ENCODE measurements at places on chromosomes 2 and 18.

GRCh38 chr18:70139138-70139537, 66.3 kb downstream of the RTTN start:
- peak; percentile 51 for DNase-seq

DNA sequence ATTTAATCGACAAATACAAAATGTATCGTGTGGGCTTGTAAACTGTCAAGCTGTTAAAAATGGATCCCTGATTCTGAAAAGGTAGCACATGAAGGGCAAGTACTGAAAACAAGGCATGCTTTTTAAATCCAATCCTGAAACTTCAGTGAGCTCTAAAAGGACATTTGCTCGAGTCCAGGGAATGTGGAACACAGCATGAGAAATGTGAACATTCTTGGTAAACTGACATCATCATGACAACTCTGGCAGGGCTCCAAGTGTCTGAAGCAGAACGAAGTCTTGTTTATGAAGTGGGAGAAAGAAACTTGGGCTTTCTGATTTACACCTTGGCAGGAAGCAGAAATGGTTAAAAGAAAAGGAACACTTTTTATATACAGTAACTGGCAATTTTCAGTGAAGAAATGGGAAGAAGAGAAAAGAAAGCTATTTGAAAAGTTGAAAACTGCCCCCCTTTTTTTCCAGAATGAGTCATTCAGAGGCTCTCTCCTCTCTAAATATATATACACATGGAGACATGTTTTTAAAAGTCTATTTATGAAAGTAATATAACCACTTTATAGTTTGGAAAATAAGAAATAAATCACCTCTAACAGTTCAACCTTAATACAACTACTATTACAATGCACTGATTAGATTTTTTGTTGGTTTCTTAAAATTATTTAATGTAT, 120.8 kb downstream of the GAREM1 start:
- peak; percentile 78 for DNase-seq

DNA sequence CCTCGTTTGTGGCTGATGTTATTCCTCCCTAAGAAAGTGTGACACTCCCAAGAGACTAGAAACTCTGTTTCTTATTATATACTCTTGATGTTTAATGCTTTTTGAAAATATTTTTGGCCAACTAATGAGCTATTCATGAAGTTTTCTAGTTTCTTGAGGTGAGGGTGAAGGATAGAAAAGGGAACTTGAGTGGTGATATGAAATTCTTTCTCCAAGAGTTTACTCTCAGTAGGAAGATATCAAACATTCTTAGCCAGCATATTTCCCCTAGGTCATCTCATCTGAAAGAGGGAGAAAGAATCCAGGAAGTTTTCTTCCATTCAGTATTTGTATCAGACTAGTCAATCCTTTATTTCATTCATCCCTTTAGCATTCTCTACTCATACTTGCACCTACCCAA, 95.7 kb downstream of the MAP3K20 start:
- DNase-seq: no peak

GRCh38 chr18:59448546-59448945, 89.5 kb upstream of the LMAN1 start:
- no peak for DNase-seq

DNA sequence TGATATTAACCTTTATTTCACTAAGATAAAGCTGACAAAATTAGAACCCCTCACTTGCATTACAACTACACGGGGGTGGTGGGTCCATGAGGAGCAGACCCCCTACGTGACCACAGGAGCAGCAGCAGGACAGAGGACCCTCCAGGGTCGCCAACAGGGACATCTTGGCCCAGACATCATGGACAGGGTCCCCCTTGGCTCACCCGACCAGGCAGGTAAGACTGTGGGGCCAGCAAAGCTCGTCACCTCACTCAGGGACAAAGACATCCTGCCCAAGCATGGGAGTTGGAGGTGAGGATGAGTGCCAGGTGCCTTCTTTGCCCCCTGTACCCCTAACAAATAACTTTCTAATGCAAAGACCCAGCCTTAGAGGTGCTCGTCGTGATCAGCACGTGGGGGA, 111.3 kb upstream of the RAB6C start:
- DNase-seq: no peak

- DNase-seq: no peak
These were observed 60.2 kb downstream of the RND3 start for GRCh38 chr2:150427298-150427697.

- no peak for DNase-seq
These were observed 14.8 kb downstream of the ERBB4 start for GRCh38 chr2:212523756-212524155.

DNA sequence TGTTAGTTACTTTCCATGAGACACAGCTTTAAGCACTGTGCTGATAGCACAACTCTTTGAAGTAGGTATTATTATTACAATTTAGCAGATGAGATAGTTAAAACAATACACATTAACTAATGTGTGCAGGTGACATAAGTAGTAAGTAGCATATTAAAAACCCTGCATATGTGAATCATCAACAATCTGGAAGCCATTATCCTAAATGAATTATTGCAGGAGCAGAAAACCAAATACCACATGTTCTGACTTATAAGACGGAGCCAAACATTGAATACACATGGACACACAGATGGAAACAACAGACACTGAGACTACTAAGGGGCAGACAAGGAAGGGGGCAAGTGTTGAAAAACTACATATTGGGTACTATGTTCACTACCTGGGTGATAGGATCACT, 300.3 kb upstream of the GULP1 start:
- DNase-seq: no peak

DNA sequence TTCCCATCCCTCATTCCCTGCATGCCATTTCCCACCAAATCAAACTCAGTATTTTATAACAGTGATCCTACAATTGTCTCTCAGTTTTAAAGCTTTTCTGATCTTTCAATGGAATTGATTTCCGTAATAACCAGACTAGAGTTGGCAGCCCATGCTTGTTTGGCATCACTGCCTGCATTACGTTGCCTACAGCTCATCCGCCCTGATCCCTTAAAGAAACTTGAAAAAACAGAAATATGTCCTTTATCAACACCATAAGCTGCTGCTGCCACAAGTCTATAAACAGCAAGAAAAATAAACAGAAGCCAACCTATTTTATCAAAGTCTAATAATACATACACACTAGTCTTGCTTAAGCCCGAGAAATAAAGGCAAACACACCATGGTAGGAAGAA, 331.0 kb downstream of the METTL4 start:
- no peak for DNase-seq

DNA sequence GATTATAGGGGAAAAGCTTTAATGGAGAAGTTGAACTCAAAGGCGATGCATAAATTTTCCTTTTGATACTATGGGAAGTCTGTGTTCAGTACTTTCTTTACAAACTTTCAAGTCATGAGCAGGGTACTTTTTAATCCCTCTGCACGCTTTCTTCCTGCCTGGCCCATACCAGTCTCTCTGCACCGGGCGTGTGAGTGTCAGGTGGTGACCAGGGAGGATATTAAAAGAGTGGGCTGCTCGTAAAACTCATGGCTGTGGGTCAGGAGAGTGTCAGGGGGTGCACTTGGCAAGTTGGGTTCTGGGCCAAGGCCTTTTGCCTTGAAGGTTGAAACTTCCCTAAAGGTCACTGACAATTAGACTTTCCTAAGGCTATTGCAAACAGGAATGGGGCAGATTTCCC, 367.8 kb downstream of the GPD2 start:
- no peak for DNase-seq

GRCh38 chr18:13582178-13582670, 144.1 kb downstream of the FAM210A start:
- DNase-seq: peak; percentile 29

- no peak for DNase-seq
These were observed 251.1 kb upstream of the TRIB2 start for GRCh38 chr2:12465631-12466135.

DNA sequence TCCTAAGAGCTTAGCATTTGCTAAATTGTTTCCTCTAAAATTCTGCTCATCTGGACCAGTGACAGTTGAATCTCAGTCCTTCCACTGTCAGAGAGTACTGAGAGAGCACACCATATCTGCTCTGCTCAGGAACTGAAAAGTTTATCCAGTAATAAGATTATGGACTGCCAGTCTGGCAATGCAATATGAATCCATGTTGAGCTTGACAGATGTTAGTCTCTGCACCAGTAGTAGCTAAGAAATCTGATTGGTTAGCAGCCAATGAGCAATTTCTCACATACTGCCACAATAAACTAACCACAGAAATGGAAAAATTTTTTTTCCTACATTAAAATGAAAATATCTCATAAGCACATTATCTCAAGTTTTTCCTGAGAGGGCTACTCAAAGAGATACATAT, 2.3 kb downstream of the PRKD3 start:
- no peak for DNase-seq

DNA sequence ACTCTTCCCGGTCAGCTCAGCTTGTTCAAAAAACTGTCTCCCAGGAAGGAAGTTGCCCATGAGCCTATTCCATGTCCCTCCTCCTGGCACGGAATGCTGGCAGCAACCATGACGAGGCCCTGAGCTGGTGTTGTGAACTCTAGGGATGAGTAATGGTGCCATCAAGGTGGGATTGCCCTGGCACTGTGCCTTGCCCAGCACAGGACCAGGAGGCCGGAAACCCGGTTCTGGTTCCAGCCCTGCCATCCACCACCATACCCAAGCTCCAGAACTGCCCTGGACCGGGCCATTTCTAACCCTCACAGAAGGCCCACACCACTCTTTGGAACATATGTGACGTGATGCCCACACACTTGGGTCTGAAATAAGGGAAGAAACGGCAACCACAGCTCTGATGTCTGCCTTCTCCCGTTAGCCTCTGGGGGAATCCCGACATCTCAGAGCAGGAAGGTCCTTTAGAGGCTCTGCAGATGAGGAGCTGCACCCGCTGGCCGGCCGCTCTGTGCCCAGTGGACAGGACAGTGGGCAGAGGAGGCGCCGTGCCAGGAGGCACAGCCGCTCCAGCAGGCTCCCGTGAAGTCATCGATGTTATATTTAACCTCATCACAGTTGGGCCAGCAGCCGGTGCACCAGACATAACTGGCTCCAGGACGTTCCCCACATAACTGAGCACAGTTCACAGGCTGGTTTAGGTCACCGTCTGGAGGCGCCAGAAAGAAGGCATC, 462.1 kb upstream of the ID2 start:
- DNase-seq: no peak

DNA sequence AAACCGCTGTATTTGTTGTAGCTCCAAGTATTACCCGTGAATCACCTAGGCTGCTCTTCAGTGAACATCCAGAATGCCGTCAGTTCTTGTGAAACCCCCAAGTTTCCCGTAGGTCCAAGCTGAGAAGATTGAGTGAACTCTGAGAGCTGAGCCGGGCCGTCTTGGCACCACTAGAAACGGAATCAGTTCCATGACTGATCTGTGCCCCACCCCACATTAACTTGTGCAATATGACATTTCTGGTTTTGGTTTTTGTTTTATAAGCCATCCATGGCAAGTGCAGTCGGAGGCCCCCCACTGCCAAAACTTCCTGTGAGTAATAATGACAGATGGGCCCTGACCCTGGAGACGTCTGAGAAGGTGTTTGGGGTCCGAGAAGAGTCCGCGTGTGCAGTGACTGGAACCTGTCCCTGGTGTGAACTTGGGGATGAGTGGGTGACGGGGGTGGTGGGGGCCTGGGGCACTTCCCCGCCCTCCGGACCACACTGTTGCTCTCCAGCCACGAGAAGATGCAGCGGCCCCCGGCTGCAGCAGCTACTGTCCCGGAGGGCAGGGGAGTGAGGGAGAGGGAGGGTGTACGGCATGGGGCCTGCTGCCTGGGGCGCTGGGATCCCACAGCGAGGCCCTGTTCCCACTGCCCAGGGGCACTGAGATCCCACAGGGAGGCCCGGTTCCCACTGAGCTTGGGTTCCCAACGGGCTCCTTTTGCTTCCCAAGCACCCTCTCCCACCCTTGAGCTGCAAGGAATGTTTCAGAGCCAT, 26.5 kb downstream of the NFATC1 start:
- no peak for DNase-seq

- no peak for DNase-seq
These were observed at the start of gene FIGLA for GRCh38 chr2:70790136-70790828. Gene FIGLA (minus strand): TSS chr2:70790643. CDS start chr2:70790638, 5 bp downstream.

- no peak for DNase-seq
These were observed 18.8 kb downstream of the NCOA1 start for GRCh38 chr2:24509840-24510239.

DNA sequence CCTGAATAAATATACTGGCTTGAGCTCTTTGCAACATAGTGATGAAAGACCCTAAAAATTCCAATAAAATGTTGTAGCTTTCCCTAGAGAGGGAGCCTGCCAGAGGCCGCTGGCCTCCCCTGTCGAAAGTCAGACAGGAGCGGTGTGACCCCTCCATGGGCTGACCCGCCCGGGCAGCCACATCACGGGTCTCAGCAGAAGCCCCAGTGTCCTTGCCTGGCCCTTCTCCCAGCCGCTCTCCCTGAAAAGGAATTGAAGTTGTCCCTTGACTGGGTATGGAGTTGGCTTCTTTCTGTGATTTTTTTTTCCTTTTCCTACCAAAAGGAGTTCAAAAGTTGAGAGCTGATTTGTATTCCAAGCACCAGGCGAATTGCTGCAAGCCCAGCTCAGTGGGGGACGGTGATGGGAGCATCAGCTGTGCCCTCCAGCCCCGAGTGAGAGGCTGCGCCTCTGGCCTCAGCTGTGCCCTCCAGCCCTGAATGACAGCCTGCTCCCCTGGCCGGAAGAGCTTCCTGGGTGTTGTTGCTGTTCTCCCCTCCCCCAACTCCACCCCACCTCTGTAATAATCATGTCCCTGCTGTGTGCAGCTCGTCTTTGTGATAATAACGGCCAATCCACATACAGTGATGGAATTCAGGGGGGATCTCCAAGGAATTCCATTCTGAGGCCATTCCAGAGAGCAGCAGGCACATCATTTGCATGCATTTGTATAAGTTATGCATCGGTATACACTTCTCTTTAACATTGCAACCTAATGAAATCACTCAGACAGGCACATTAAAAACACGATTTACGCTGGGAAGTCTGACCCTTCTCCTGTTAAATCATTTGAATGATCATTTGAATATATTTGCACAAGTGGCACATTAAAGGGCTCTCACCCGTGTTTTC, 501.0 kb downstream of the EIPR1 start:
- peak; percentile 45 for DNase-seq

DNA sequence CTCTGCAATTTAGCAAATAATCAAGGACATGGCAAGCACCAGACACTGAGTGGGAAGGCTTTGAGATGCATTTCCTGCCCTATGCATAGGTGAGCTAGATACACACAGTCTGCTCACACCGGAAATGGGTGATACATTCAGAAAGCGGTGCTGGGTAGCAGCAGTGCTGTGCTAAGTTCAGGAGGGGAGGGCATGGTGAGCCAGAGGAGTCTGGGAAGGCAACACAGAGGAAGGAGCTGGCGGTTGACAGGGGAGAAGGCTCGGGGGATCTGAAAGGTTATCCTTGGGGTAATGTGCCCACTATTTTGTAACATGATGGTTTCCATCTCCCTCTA, 57.4 kb upstream of the EPAS1 start:
- DNase-seq: no peak

Data from Ammon's horn (tissue), 1 donor.